Stimulated activated CD4-positive, alpha-beta T cell treated with anti-CD3 and anti-CD28 coated beads, Interleukin-1b, Interleukin-23, amount 100 ng/mL, for 1 hour (primary cell): ENCODE measurements at places on chromosomes 12 and 14.

GRCh38 chr14:58513272-58513671, 85.8 kb downstream of the KIAA0586 start:
- DNase-seq = no peak

GRCh38 chr12:22047494-22047893, 1.5 kb downstream of the CMAS start:
- DNase-seq = no peak

GRCh38 chr12:123064885-123065619, 84.6 kb downstream of the ARL6IP4 start:
- DNase-seq = no peak

DNA sequence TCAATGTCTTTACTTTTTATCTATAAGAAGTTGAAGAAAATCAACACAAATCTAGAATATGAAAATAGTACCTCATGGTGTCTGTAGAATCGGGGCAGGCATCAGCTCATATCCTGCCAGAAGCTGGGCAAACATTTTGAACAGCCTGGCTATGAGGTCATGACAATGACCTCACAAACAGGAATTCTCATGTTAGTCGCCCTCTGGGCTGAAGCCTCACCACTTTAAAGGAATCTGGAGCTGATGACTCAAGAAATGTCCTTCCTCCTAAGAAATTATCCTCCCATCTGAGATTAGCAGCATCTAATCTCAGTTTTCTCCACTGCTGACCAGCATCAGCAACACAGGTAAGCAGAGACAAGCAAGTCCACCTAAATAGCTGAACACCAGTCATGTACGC, 27.1 kb downstream of the CLIP1 start:
- DNase-seq = no peak

DNA sequence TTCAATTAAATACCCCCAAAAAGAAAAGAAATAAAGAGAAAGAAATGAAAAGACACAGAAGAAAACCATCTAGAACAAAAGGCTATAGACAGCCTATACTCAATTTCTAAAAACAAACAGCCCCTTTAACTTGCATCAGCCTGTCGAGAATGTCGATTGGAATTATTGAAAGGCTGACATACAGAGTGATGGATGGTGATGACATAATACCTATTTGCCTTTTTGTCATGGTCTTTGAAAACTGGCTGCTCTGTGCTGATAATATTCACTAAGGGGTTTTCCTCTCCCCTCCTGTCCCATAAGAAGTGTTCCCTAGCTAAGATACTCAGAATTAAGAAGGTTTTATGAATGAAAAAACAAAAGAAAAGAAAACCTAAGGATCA, 393.7 kb downstream of the SOX5 start:
- no peak for DNase-seq

- DNase-seq = no peak
Observed at GRCh38 chr12:62738105-62738504, 196.8 kb downstream of the PPM1H start.

DNA sequence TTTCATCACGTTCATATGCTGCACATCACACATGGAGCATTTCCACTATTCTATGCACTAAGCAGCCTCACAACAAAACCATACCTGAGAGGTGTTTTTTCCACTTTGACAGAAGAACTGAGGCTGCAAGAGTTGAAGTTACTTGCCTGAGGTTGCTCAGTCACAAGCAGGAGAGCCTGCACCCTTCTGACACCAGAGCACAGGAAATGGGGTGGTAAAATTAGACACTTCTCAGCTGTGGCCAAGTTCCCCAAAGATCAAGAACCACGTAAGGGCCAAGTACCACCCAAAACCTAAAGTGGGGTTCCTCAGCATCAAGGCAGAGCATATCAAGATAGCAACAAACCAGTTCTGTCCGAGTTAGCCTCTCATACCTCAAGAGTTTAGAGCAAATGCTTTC, 185.8 kb downstream of the CAPZA3 start:
- DNase-seq = no peak

GRCh38 chr12:47742253-47742825, 16.3 kb downstream of the RAPGEF3 start:
- peak; percentile 63 for DNase-seq

GRCh38 chr12:24780697-24781368, 168.1 kb downstream of the BCAT1 start:
- DNase-seq = no peak

GRCh38 chr14:74324931-74325361, 22.2 kb upstream of the ABCD4 start:
- no peak for DNase-seq

- DNase-seq = no peak
Observed at GRCh38 chr12:42873401-42873800, 283.9 kb upstream of the PRICKLE1 start.

DNA sequence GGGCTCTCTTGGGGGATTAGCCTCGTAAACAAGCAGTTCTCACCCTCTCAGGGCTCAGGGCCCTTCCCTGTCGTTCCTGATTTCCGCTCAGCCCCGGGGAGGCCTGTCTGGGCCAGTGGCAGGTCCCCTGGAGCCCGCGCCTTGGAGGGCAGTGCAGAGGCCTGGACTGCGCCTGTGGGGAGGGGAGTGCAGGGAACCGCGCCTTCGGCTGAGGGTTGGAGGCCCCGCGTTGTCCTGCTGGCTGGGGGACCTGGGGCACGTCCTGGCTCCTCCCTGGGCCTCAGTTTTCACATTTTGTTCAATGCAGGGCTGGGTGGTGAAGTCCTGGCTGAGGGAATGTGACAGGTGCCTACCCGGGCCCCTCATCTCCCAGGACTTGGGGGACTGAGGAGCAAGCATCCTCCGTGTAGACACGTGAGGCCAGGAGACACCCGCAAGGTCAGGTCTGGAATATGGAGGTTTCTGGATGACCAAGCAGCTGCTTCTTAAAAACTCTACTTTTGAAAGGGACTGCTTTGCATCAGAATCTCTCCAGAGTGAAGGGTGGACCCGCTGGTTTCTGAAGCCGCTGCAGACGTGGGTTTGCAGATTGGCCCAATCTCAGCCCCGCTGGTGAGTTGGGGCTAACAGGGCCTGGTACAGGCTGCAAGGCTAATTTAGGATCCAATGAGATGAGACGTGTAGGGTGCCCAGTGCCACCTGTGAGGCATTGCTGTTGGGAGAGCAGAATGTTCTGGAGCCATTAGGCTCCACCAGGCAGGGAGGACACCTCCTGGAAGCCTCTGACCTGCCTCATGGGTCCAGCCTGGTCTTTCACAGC, 80.2 kb downstream of the KIF26A start:
- DNase-seq = no peak

DNA sequence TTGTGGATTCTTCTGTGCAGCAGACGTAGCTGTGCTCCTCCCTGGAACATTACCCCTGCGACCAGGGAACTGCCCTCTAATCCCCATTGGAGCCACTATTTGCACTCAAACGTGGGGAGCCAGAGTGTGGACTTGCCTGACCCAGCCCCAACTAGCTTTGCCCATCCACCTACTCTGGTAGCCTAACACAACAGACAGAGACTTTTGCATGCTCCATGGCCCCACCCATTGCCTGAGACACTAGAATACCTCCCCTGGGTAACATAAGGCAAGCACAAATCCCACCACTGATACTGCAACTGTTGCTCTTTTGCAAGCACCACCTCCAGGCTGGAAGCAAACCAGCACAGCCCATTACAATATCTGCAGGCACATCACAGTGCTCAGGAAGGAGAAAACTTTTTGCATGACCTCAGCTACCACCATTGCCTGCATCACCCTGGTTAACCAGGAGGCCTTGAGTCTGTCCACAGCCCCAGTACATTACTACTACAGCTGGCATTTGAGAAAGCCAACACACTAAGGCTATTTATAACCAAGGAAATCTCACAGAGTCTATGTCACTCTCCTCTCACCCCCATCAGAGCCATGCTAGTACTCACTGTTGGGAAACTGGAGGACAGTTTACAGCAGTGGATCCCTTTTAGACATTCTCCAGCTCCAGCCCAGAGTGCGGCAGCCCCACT, 15.0 kb downstream of the CEP128 start:
- no peak for DNase-seq

GRCh38 chr14:90491221-90491885, 94.5 kb downstream of the CALM1 start:
- no peak for DNase-seq

GRCh38 chr12:109914461-109914860, 14.4 kb downstream of the TCHP start:
- DNase-seq = no peak

GRCh38 chr12:109432431-109432830, 44.7 kb downstream of the KCTD10 start:
- DNase-seq = no peak

GRCh38 chr12:95258151-95258550, 40.5 kb downstream of the VEZT start:
- no peak for DNase-seq

- no peak for DNase-seq
Observed at GRCh38 chr12:30072824-30073223, 289.1 kb upstream of the TMTC1 start.

DNA sequence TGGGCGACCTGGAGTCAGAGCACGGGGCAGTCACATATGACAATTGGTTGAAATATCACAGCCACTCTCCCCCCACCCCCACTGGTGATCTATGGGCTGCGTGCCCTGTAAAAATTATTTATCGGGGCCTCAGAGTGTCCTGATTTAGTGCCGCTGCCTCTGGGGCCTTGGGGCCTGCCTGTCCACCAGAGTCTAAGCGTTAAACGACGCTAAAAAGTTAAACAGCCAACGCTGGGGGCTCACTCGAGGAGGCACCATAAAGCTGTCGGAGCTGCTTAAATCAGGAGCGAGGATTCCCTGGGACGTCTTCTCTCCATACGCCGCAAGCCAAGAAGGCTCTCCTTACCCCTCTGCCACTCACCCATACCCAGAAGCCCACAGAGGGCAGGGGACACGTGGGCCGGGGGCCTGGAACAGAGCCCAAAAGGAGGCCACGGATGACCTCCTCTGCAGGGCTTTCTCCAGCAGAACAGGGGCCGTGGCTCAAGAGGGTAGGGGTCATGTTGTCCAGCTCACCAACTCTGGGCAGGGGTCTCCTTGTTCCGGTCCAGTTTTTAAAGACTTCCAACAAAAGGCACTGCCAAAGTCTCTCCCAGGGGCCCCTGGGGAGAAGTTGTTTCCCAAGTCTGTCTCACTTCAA, 42.2 kb downstream of the SMUG1 start:
- no peak for DNase-seq

DNA sequence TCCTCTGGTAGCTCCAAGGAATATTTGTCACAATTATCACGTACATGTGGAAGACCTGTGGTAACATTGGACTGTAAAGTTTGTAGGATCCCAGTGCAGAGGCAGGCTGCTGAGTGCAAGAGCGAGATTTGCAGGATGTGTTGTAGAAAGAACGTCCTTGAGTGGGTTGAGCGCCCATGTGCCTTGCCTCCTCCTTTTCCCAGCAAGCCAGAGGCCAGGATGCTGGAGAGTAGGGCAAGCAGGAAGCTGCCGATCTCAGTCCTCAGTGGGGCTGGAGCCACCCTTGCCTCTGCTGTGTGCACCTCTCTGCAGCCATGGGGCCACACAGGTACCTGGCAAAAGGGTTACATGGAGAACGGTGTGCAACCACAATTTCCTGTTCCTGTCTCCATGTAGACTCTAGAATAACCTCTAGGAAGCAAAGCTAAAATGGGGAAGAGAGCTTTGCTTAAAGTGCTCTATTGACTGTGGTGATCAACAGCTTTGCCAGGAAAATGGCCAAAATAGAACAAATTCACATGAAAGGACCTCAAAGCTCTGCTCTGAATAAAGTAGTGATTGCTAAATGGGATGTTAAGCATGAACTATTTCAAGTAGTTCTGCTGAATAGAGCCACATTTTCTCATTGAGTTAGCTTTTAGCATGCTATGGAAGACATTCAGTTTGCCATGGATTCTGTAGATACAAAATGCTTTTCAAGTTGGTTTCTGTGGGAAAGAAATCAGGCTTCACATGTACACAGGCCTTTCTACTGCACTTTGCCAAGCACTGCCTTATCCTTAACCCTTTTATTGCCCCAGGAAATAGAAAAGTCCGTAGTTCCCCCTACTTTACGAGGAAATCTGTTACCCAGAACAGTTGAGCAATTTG, 37.4 kb downstream of the ANKRD9 start:
- DNase-seq = no peak

DNA sequence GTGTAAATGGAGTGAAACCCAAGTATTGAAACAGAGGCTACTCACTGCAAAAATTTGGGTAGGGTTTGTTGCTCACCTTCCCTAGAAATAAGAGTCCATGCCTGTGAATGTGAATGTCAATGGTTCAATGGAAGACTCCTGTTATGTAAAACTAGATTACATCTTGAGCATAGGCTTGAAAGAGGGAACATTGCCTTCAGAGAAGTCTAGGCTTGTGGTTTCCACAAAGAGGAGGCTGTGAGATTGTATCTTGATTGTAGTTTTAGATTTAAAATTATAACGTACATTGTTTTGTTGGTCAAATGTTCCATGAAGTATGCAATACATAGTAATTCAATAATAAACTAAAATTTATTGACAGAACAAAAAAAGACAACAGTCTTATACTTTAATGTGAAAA, 413.7 kb upstream of the RPL10L start:
- DNase-seq = no peak

DNA sequence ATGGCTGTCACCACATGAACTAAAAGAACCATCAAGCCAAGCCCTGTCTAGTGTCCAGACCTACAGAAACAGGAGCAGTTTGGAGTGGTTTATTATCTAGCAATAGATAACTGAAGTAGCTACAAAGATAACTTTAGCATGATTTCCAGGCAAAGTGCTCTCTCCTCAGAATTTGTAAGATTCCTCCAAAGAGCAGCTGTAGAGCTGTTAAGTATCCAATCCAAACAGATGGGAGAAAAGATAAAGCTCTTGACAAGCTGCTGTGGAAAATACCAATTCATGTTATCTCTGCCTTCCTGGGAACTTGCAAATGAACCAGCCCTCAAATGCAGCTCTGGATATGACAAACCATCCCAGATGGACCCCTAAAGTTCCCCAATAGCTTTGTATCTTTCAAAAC, 78.9 kb upstream of the RESF1 start:
- no peak for DNase-seq

GRCh38 chr12:91854725-91855124, 290.9 kb downstream of the BTG1 start:
- no peak for DNase-seq

DNA sequence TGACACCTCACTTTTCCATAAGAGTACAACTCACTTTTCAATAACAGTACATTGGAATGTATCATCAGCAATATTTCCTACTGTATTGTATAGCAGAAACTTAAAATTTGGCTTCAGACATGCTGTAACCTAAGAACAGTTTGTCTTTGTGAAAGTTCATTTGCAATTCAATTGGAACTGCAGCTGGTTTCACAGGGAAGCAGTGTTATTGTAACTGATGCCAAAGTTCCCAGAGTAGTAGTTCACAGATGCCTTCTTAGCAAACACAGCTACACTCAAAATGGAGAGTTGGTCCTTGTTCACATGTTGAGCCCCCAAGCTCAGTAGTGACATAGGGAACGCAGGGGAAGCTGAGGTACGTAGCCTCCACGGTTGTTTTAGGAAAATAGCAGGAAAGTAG, 23.3 kb downstream of the PPP1R36 start:
- no peak for DNase-seq

- no peak for DNase-seq
Observed at GRCh38 chr12:67647181-67647798, 1.3 kb upstream of the DYRK2 start.

- no peak for DNase-seq
Observed at GRCh38 chr12:12171991-12172511, 94.8 kb downstream of the LRP6 start.

- DNase-seq = no peak
Observed at GRCh38 chr14:71610797-71611196, 321.4 kb upstream of the RGS6 start.
